CD14-positive monocyte (primary cell): ENCODE measurements at places on chromosomes 5 and 9.
A peak's percentile ranks its signal among the peaks of the same experiment; 100 is the strongest.

GRCh38 chr9:72614067-72614466 lies 92.7 kb downstream of the TMC1 start:
- DNase-seq, result no peak

DNA sequence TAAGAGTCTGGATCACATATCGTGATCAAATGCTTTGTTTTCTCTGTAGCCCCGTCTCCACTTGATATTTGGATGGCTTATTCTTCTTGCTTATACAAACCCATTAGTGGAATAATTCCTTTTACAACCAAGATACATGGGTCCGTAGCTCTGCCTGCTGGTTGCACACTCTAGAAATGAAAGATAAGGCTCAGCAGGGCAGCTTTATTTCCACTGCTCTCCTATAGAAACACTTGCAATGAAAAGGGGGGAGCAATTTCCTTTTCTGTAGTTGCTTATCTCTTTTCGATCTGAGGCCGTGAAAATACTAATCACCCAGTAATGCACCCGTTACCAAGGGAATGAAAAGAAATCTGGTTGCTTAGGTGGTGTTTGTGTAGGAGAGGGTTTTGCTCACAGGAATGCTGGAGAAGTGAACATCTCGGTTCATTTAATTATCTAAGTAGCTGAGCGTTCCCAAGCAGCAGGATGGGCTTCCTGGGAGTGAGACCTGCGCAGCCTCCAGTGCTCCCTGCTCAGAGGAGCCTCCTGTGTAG lies 131.7 kb downstream of the ADAMTS16 start:
- no peak for DNase-seq

DNA sequence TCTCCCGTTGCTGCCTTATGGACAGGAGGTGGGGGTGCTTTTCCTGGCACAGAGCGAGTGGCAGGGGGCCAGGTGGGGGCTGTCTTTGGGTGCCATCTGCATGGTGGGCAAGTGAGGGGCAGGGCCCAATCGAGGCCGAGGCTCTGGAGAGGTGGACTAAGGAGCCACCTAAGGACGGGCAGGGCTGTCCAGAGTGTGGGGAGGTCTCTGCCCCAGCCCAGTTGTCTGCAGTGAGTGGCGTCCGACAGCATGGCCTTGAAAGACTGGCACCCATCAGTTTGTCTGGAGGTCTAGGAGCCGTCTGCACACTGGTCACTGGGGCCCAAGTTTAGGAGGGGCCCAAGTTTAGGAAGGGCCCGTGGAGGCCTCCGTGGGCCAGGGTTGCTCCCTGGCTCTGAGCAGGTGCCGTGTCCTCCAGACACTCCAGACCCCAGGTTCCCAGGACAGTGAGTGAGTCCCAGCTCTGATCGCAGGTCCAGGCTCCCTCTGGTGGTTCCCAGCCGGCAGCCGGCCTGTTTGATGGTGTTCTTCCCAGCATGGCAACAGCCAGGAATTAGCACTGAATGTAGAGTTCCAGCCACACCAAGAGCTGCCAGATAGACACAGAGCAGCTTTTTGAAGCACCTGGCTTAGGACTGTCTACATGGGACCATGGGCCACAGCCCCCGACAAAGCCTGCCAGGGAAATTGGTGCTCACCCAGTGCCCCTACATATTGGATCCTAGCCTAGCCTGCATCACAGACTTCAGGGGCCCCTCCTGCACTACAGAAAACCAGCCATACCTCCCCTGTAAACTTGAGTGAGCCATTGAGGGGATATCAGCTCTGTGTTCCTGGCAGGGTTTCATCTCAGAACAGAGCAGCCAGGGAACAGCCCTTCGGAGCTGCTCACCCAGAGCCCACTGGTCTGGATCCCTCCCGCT lies 120.9 kb downstream of the WNK2 start:
- DNase-seq, result peak; percentile 4

- DNase-seq, result peak; percentile 60
Measured at GRCh38 chr9:98974994-98975712, 31.4 kb downstream of the COL15A1 start.

DNA sequence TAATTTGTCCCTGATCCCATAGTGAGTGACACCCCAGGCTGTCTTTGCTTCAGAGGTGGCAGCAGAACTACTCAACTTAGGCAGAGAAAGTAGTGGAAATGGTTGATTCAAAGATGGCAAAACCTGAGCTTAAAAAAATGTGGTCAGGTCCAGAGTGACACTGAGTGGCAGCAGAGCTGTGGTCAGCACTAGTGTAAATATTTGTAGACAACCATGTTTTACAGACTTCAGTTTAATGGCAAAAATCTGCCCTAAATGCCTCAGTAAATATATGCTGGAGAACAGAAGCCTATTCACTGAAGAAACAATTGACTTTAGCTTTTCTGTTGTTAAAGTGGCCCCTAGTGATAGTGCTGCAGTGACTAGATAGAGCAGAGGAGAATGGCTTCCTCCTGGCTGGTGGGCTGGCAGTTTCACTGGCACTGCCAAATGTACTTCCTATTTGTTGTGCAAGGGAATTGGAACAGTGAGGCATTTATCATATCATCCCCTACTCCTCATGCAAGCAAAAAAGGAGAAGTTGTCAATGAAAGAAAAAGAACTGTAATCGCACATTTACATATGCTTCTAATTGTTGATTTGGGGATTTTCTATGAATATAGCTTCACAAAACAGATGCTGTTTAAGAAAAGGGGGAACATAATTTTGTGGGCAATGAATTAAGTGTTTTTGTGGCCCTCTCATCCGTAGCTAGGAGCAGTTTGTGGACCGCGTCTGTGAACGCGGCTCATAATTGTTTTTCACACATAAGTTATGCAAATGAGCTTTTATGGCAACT lies 12.0 kb downstream of the PBX3 start:
- DNase-seq, result peak; percentile 91

- DNase-seq, result no peak
Measured at GRCh38 chr5:14760548-14761002, 96.1 kb downstream of the OTULIN start.

DNA sequence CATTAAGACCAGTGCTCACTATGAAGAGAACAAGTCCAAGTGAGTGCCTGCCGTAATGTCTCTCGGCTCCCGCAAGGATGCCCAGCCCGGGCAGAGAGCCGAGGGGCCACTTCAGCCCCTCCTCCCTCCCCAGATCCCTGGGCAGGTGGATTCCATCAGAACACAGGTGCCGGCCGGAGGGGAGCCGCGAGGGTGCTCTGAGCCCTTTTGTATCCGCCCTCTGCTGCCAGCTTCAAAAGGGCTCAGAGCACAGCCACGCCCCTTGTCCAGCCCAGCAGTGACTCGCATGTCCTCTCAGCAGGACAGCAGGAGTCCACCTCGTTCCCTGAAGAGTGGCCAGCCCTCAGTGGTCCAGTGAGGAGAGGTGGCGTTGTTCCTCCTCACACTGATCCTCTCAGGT lies 43.9 kb downstream of the CYFIP2 start:
- no peak for DNase-seq

DNA sequence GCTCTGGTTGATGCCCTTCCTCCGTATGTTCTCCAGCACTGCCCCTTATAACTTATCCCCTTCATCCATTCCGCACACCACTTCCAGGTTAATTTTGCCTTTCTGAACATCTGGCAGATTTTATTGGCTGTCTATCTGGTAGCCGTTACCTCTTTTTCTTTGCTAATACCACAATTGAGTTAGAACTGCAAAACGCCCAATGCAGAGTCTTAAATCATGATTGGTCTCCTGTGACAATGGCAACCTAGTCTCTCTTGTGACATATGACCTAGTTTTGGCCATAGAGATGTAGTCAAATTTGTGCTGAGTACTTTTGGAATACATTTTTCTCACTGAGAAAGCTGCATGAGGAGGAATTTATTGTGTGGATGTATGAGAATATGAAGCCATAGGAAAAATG lies 365.7 kb upstream of the PRR16 start:
- no peak for DNase-seq

GRCh38 chr5:102971676-102972293 lies 148.2 kb downstream of the GIN1 start:
- DNase-seq, result no peak

DNA sequence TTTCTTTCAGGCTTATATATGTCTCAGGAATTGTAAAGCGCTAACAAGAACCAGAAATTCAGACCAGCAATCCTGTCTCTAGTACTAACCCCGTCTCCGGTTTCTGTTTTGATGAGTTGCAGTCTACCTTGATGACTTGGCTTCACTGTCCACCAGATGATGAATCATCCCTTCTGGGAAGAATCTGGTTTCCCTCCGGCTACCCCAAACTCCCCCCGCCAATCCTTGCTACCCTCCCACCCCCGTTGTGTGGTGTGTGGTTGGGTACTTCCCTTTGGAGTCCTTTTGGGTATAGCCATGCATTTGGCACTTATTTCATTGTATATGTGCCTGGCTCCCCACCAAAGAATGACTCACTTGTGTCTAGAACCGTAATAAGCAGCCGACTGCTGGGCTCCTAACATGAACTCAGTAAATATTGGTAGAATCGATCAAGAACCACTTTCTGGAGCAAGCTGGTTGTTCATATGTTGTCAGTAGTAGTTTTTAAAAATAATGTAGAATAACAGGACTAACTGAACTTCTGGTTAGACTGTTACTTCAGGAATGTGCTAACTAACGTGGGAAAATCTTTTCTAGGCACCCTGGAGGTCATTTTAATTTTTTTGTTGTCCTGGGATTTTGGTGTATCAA lies 8.3 kb upstream of the TGFBI start:
- peak; percentile 96 for DNase-seq

- DNase-seq, result no peak
Measured at GRCh38 chr9:84922051-84922450, 252.5 kb downstream of the NTRK2 start.

- DNase-seq, result peak; percentile 65
Measured at GRCh38 chr5:150161242-150162141, 5.1 kb upstream of the CDX1 start.

DNA sequence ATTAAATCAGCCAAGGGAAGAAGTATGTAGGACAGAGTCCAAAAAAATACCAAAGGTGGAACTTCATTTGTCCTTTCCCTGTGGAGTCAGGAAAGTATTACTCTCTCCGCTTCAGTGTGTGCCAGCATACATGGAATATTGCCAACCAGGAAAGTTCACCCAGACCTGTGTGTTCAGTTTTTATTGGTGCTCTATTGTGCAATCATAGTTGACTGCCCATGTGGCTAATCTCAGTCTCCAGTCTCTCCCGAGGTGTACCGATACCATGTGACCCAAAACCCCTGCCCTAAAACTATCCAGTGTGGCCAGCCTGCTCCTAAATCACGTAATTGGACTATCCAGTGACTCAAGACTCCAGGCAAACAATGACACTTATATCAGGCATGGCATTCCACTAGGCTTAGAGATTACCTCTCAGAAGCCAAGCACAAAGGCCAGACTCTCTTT lies 38.8 kb downstream of the NFX1 start:
- DNase-seq, result no peak

- DNase-seq, result no peak
Measured at GRCh38 chr5:57041570-57041969, 89.6 kb upstream of the MIER3 start.

GRCh38 chr5:56658972-56659371 lies 156.4 kb upstream of the MAP3K1 start:
- DNase-seq, result no peak

GRCh38 chr9:111187376-111187775 lies 142.6 kb downstream of the OR2K2 start:
- no peak for DNase-seq

- DNase-seq, result no peak
Measured at GRCh38 chr5:115696141-115696650, 70.4 kb upstream of the TMED7 start.

DNA sequence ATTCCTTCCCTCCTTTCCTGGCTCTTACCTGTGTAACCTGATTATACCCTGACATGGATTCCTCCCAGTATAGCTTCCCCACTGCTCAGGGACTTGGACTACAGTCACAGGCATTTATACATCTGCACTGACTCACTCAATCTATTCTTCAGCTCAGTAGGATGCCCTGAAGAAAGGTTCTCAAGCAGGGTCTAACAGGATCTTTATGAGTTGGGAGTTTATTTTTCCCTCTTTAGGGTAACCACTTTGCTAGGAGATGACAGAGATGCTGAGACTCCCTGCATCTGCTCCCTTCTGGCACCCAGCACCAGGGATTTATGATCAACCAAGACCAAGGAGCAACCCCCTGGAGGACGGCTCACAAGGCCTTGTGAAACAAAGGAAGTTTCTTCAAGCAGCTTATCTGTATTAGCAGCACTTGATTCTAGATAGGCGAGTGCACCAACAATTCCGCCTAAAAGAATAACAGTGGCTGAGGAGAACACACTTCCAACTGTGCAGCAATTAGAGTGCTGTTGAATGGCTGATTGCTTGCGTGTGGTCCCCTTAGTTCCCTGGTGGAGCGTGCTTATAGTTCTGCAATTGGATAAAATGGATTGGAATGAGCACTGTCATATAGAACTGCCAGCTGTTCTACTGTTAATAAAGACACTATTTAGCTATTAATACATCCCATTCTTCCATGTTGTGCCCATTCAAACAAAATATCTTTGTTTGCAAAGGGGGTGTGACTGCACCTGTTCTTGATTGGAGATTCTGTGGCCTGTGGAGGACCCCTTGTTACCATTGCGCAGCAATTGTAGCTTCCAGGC lies 482.6 kb downstream of the ZNF608 start:
- no peak for DNase-seq

DNA sequence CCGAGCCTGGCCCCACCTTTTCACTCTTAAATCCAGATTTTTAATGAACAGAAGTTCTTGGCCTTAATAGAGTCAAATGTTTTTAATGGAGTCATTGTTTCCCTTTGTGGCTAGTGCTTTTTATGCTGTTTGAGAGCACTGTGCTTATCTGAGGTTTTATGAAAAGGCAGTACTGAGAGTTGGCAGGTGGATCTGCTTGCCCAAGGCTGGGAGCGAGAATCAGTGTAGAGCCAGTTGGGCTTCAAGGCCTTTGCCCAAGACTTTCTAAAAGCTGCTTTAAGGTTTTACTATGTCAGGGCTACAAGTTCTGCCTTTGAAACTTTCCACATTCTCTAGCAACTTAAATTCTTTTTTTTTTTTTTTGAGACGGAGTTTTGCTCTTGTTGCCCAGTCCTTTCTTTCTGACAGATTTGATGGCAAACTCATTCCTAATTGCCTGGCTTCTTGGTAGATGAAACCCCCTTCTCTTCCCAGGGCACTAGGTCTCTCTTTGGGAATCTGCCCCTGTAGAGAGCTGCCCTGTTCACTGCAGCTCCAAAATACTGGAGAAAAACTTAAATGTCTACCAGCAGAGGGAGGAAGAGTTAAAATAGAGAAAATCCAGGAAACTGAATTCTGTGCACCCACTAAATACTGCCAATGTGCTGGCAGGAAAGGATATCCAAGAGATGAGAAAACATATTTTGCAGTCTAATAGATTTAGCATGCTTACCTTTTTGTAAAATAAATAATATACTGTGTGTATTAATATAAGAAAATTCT lies 36.9 kb upstream of the CDK20 start:
- no peak for DNase-seq

DNA sequence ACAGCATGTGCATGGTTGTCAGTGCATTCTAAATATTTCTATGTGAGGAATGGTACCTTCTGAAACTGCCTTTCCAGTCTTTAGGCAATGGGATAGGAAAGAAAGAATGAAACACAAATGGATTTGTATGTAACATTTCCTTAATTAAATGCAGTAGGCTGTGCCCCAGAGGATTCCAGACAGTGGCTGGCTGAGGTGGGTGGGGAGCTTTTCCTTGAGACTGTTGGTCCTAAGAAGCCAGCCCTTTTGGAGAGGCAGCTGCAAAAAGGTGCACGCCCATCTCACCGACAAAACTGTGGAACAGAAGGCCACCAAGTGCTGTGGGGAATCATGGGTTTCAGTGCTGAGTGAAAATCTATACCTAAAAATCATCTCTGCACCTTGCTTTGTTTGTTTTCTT lies 6.8 kb upstream of the CKMT2 start:
- no peak for DNase-seq
